ENCODE measurements at places on chromosomes 4 and X.

- no peak for DNase-seq
These were observed 244.6 kb downstream of the SPANXN4 start for GRCh38 chrX:143270317-143270716.

DNA sequence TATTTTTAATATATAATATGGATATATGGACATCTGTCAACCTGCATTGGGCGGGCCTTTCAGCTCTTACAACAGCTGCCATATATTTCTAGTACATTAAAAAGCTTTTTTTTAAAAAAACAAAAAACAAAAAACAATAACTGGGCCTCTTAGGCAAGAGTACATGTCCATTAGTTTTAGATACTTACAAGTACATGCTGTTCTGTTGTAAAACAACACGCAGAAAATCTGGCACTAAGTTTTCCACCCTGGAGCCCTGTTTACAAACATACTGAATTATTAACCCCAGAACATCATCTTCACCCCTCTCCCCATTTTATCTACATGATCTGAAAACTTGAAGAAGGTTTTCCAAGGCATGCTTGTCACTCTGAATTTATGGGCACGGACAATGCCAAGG is 29.8 kb downstream of the RAI2 start:
- no peak for DNase-seq

GRCh38 chr4:18626366-18626765 is 604.8 kb upstream of the LCORL start:
- no peak for DNase-seq

- DNase-seq = no peak
These were observed 17.4 kb upstream of the LNX1 start for GRCh38 chr4:53608649-53609048.

- no peak for DNase-seq
These were observed 1672.7 kb upstream of the PCDH7 start for GRCh38 chr4:29047341-29048041.

- DNase-seq = no peak
These were observed 98.8 kb downstream of the CDS1 start for GRCh38 chr4:84681486-84682274.
